ENCODE measurements at places on chromosomes 16 and 17. TPM values are rescaled to one million over a fixed set of nuclear protein-coding genes. Genes with fewer than 3 reads are reported as not detected.

MYH13 gene
- total RNA-seq, result not detected

ZC3H7A gene
- total RNA-seq, result 44.3 TPM

OR3A3 gene
- total RNA-seq, result not detected

LRRC37A gene
- 2.3 TPM for total RNA-seq

DNASE1L2 gene
- 0.57 TPM for total RNA-seq

TIMP2 gene
- 612 TPM for total RNA-seq

SMPD3 gene
- 0.72 TPM for total RNA-seq

MPO gene
- total RNA-seq, result not detected

HS3ST6 gene
- total RNA-seq, result 1.8 TPM

CBX8 gene
- 4.7 TPM for total RNA-seq

DNA sequence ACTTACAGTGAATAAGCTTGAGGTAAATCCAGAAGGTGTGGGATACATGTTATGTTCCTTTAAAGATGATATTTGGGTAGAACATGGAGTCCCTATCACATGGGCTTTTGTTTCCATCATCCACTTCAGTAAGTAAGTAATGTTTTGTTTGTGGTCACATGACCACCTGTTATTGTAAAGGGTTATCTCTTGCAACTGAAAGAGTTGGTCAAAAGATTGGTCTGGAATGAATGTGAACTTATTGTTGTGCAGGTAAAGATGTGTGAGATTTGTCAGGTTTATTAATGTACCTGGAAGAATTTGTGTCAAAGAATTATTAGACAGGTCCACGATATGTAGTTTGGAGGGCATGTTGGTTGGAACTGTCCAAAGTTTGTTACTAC, 1.6 kb downstream of the OMG start:
- no peak overlapping the region for H3K4me3 ChIP-seq
- H3K36me3 ChIP-seq, result no peaks in the 10 kb centered on the region
- DNase-seq, result no peak
- no peak overlapping the region for H3K27ac ChIP-seq
- no peaks in the 10 kb centered on the region for H3K27me3 ChIP-seq

DNA sequence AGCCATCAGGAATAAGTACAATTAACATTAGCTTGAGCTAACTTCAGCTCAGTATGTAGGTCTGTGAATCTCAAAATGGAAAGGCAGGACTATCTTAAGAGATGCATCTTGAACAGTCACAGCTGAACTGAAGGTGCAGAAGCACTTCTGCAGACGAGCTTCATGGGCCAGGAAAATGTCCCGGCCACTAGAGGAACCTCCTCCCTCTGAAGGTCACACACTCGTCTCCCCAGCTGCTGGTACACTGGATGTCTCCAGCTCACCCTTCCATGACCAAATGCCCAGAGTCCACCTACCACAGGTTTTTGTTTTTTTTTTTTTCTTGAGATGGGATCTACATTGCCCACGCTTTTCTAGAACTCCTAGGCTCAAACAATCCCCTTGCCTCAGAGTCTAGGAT, 33.2 kb downstream of the WDR59 start:
- H3K36me3 ChIP-seq, result no peaks in the 10 kb centered on the region
- DNase-seq, result no peak
- H3K27me3 ChIP-seq, result no peaks in the 10 kb centered on the region
- H3K4me3 ChIP-seq, result no peak overlapping the region

GRCh38 chr16:56348168-56349085, 76.9 kb downstream of the AMFR start:
- DNase-seq, result no peak
- H3K36me3 ChIP-seq, result no peaks in the 10 kb centered on the region
- H3K4me1 ChIP-seq, result no peaks in the 10 kb centered on the region
- no peak overlapping the region for H3K27ac ChIP-seq
- no peaks in the 10 kb centered on the region for H3K27me3 ChIP-seq

DNA sequence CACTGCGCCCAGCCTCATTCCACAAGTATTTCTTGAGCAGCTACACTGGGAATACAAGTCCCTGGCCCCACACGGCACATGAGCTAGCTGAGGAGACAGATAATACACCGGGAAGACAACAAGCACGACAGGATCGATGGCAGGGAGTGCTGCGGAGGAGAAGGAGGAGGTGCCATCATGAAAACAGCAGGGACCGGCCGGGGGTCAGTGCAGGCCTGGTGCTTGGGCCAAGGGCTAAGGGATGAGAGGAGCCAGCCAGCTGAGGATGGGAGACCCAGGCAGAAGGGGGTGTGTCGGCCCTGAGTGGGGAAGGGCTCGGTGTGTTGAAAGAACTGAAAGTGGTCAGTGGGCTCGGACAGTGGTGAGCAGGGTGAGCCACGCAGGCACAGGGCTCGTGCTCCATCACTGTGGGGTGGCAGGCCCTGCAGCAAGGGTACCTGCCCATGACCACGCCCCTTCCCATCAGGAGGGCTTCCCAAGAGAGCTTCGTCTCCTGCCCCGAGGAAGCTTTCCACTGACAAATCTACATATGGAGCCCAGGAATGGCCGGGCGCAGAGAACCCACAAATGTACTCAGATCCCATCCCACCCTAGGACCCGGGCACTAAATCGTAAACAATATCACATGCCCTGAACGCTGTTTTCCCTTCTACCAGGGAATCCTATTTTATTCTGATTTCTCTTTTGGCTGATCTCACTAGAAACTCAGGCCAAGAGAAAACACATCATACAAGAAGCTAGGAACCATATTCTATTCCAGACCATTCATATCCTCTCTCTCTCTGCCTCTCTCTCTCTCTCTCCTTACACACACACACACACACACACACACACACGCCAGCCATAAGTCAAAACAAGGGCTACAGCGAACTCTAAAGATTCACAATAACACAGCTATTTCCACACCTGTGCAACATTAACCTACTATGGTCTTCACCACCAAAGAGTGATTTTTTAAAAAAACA, 50.7 kb upstream of the TNRC6C start:
- no peaks in the 10 kb centered on the region for H3K36me3 ChIP-seq
- H3K4me3 ChIP-seq, result no peak overlapping the region
- H3K4me1 ChIP-seq, result no peaks in the 10 kb centered on the region
- no peaks in the 10 kb centered on the region for H3K27me3 ChIP-seq

- H3K36me3 ChIP-seq, result no peaks in the 10 kb centered on the region
- H3K4me3 ChIP-seq, result no peak overlapping the region
Observed at GRCh38 chr17:28849281-28849680, 5.5 kb upstream of the ERAL1 start.

GRCh38 chr16:50152807-50153595, at the start of gene TENT4B:
Gene TENT4B, plus strand, starts transcription at chr16:50153306. Its CDS starts 316 bp downstream, at chr16:50153622.
- H3K27ac ChIP-seq, result peak within 1 kb of the TSS; percentile 76
- peaks cover 6% of the 10 kb centered on the region for H3K4me1 ChIP-seq
- H3K36me3 ChIP-seq, result no peaks in the 10 kb centered on the region
- peak within 1 kb of the TSS; percentile 80 for H3K4me3 ChIP-seq

- H3K4me1 ChIP-seq, result no peaks in the 10 kb centered on the region
- DNase-seq, result no peak
- no peaks in the 10 kb centered on the region for H3K36me3 ChIP-seq
Observed at GRCh38 chr17:77725846-77726245, 232.7 kb upstream of the TNRC6C start.

- H3K27ac ChIP-seq, result no peak overlapping the region
- H3K4me3 ChIP-seq, result no peak overlapping the region
- H3K4me1 ChIP-seq, result peaks cover 3% of the 10 kb centered on the region
- H3K27me3 ChIP-seq, result no peaks in the 10 kb centered on the region
Observed at GRCh38 chr16:8795091-8795490, 2.3 kb downstream of the TMEM186 start.

- peaks cover 7% of the 10 kb centered on the region for H3K4me1 ChIP-seq
- H3K4me3 ChIP-seq, result no peak overlapping the region
- no peaks in the 10 kb centered on the region for H3K27me3 ChIP-seq
- no peaks in the 10 kb centered on the region for H3K36me3 ChIP-seq
- H3K27ac ChIP-seq, result no peak overlapping the region
Observed at GRCh38 chr16:18804540-18804939, 3.2 kb upstream of the ARL6IP1 start.

- H3K4me1 ChIP-seq, result no peaks in the 10 kb centered on the region
- H3K4me3 ChIP-seq, result no peak overlapping the region
- H3K27me3 ChIP-seq, result no peaks in the 10 kb centered on the region
- no peaks in the 10 kb centered on the region for H3K36me3 ChIP-seq
- DNase-seq, result no peak
Observed at GRCh38 chr17:61189968-61190367, 209.7 kb upstream of the TBX2 start.

DNA sequence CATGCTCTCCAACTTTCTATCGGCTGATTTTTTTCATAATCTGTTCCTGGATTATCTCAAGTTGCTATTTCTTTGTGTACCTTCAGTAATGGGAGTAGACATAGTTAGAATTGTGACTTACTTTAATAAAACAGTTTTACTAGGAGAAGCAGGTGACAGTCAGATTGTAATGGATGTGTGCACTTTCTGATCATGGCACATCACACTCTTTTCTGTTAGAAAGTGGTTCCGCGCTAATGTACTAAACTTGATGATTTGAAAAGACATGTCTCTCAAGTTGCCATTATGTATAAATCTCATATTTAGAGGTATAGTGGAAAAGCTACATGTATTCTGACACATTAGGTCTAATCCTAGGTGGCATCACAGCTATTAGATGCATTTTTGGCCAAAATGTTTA, 121.3 kb upstream of the CDH8 start:
- no peak overlapping the region for H3K27ac ChIP-seq
- DNase-seq, result no peak
- no peaks in the 10 kb centered on the region for H3K27me3 ChIP-seq
- no peaks in the 10 kb centered on the region for H3K36me3 ChIP-seq
- H3K4me1 ChIP-seq, result no peaks in the 10 kb centered on the region
- no peak overlapping the region for H3K4me3 ChIP-seq

DNA sequence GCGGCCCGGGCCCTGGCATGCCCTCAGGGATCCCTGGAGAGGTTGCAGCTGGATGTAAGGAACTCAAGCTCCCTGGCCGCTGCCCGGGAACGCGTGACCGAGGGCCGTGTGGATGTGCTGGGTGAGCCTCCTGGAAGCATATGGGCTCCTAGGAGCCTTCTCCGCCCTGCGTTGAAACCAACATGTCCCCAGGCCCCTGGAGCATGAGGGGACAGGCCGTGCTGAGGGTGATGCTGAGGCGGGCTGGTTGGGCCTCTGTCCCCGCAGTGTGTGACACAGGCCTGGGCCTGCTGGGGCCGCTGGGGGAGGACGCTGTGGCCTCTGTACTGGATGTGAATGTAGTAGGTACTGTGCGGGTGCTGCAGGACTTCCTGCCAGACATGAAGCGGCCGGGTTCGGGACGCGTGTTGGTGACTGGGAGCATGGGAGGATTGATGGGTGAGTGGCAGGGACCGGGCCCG, 5.7 kb upstream of the HSD17B1 start:
- H3K27me3 ChIP-seq, result no peaks in the 10 kb centered on the region
- DNase-seq, result no peak
- no peaks in the 10 kb centered on the region for H3K36me3 ChIP-seq

DNA sequence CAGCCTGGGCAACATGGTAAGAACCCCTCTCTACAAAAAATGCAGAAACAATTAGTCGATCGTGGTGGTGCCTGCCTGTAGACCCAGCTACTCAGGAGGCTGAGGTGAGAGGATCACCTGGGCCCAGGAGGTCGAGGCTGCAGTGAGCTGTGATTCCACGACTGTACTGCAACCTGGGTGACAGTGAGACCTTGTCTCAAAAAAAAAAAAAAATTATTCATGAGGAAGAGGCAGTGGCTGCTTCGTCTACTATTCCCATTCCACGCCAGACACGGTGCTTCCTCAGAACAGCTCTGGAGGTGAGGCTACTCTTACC, 52.2 kb upstream of the GSE1 start:
- H3K36me3 ChIP-seq, result no peaks in the 10 kb centered on the region
- H3K4me1 ChIP-seq, result peaks cover 12% of the 10 kb centered on the region
- H3K4me3 ChIP-seq, result no peak overlapping the region
- H3K27ac ChIP-seq, result no peak overlapping the region

GRCh38 chr16:65116216-65116615, 5.6 kb downstream of the CDH11 start:
- no peak for DNase-seq
- no peaks in the 10 kb centered on the region for H3K36me3 ChIP-seq
- H3K27ac ChIP-seq, result no peak overlapping the region
- H3K27me3 ChIP-seq, result no peaks in the 10 kb centered on the region

GRCh38 chr16:88882358-88883030, 16.0 kb upstream of the PABPN1L start:
- H3K27me3 ChIP-seq, result no peaks in the 10 kb centered on the region
- no peak for DNase-seq
- H3K36me3 ChIP-seq, result no peaks in the 10 kb centered on the region
- H3K4me1 ChIP-seq, result peaks cover 6% of the 10 kb centered on the region
- H3K27ac ChIP-seq, result no peak overlapping the region

- no peaks in the 10 kb centered on the region for H3K36me3 ChIP-seq
- no peak overlapping the region for H3K4me3 ChIP-seq
- H3K27ac ChIP-seq, result no peak overlapping the region
- peaks cover 9% of the 10 kb centered on the region for H3K4me1 ChIP-seq
Observed at GRCh38 chr16:17307504-17307903, 163.3 kb downstream of the XYLT1 start.

DNA sequence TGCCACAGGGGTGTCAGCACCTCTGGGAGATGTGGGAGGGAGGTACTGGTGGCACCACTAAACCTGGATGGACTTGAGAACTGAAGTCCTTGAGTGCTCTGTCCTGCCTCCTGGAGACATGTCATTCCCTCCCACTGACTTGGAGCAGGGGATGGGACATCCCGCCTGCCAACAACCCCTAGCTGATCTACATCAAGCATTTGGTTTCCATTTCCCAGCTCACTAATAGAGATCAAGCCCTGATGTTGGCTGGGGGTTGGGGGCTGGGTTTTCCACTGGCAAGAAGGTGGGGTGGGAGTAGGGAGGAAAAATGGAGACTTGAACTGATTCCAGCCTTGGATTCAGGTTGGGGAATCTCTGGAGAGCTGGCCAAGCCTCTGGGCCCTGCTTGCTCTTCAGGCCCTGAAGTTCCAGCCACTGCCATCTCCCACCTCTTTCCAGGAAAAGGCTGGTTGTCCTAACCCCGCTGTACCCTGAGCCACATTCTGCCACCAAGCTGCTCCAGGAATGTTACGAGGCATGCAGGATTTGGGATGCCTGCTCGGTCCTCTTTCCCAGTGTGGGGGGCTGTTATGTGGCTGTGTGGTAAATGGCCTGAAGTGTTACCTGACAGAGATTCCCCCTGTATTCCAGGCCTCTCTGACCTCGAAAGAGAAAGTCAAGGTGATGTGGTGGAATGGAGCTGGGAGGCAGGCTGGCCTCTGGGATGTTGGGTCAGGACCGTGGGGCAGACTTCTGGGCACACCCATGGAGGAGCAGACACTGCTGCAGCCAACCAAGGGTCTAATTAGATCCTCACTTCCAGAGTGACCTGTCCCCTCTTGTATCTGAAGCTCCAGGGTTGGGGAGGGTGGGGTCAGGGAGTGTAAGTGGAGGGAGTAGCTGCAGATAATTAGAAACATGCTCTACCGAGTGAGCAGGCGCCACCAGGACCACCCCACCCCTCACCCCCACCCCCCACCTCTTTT, 16.7 kb downstream of the IGFBP4 start:
- H3K4me1 ChIP-seq, result peaks cover 49% of the 10 kb centered on the region
- H3K4me3 ChIP-seq, result no peak overlapping the region
- H3K36me3 ChIP-seq, result no peaks in the 10 kb centered on the region
- DNase-seq, result no peak
- peak overlapping the region; percentile 16 for H3K27ac ChIP-seq
